ENCODE measurements at places on chromosomes 16 and 17. TPM values are rescaled to one million over a fixed set of nuclear protein-coding genes. Genes with fewer than 3 reads are reported as not detected.

The FOXL1 gene
- not detected for polyA plus RNA-seq

The PLEKHH3 gene
- polyA plus RNA-seq = 0.38 TPM

The GPR139 gene
- polyA plus RNA-seq = not detected

The TMEM235 gene
- polyA plus RNA-seq = not detected

The HBM gene
- polyA plus RNA-seq = not detected

The PERCC1 gene
- polyA plus RNA-seq = not detected

The NME4 gene
- 39.6 TPM for polyA plus RNA-seq

The AURKB gene
- 0.79 TPM for polyA plus RNA-seq

All from CD14-positive monocyte (primary cell).